ENCODE measurements at places on chromosomes 2 and 18. TPM values are rescaled to one million over a fixed set of nuclear protein-coding genes. Genes with fewer than 3 reads are reported as not detected.

The IL36G gene
- not detected for total RNA-seq

The SNTG2 gene
- total RNA-seq: 0.57 TPM

DNA sequence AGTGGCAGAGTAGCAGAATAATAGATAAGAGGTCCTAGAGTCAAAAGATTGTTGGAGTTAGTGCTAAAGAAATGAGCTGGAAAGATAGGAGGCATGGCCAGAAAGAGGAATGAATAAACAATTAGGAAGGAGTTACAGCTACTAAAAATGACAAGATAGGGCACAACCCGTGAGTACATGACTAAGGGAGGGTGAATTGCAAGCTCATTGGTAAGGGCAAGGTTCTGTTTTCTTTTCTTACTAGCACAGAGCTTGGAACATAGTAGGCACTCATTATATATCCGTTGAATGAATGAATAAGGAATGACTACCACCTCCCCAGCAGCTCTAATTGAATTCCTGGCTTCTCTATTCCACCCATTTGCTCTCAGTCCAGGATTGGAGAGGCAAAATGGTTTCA, 5.7 kb upstream of the MARCO start:
- H3K27ac ChIP-seq: no peak overlapping the region
- no peak for DNase-seq
- H3K4me1 ChIP-seq: peaks cover 9% of the 10 kb centered on the region
- no peak overlapping the region for H3K4me3 ChIP-seq
- peaks cover 4% of the 10 kb centered on the region for H3K27me3 ChIP-seq

GRCh38 chr2:25255745-25256487, 85.8 kb downstream of the DNMT3A start:
- no peak overlapping the region for H3K4me3 ChIP-seq
- H3K36me3 ChIP-seq: peaks cover 43% of the 10 kb centered on the region
- DNase-seq: no peak
- no peaks in the 10 kb centered on the region for H3K27me3 ChIP-seq
- peak overlapping the region; percentile 56 for H3K27ac ChIP-seq

DNA sequence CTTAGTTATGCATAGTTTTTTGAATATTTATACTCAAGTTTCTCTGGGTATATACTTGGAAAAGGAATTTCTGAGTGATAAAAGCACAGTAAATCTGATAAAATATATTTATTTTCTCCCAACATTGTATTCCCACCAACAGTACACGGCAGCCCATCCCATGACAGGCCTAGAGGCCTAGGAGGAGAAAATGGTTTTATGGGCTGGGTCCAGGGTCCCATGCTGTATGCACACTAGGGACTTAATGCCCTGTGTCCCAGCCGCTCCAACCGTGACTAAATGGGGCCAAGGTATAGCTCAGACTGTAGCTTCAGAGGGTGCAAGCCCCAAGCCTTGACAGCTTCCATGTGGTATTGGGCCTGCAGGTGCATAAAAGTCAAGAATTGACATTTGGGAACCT, 1007.7 kb downstream of the DSC3 start:
- H3K27me3 ChIP-seq: no peaks in the 10 kb centered on the region
- H3K27ac ChIP-seq: no peak overlapping the region
- no peaks in the 10 kb centered on the region for H3K4me1 ChIP-seq
- no peaks in the 10 kb centered on the region for H3K36me3 ChIP-seq
- H3K4me3 ChIP-seq: no peak overlapping the region

- no peaks in the 10 kb centered on the region for H3K4me1 ChIP-seq
- no peak for DNase-seq
- no peaks in the 10 kb centered on the region for H3K27me3 ChIP-seq
- no peaks in the 10 kb centered on the region for H3K36me3 ChIP-seq
- no peak overlapping the region for H3K4me3 ChIP-seq
- no peak overlapping the region for H3K27ac ChIP-seq
Observed at GRCh38 chr2:81835321-81836000, 1530.9 kb upstream of the LRRTM1 start.

DNA sequence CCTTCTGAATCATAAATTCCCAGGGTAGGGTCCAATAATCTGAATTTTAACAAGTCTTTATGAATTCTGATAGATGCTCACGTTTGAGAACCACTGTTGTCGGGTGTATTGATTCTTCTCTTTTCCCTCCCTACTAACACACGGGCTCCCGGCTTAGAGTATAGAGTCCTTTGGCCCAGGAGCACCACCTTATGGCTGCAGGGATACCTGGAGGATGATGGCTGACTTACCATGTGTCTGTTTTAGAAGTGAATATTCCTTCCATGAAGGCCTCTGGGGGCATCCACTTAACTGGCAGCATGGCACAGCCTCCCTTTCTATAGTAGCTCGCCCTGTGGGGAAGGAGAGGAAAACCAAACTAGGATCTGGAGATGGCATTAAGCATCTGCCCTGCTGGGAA, 91.7 kb downstream of the CLIP4 start:
- H3K27me3 ChIP-seq: no peaks in the 10 kb centered on the region
- no peaks in the 10 kb centered on the region for H3K36me3 ChIP-seq
- DNase-seq: no peak
- no peak overlapping the region for H3K4me3 ChIP-seq
- H3K4me1 ChIP-seq: no peaks in the 10 kb centered on the region

Data from activated CD4-positive, alpha-beta T cell treated with anti-CD3 and anti-CD28 coated beads for 36 hours (primary cell).